ENCODE measurements at places on chromosomes 4 and X.

- no peak for DNase-seq
Measured at GRCh38 chrX:636981-637659, 6.5 kb downstream of the SHOX start.

DNA sequence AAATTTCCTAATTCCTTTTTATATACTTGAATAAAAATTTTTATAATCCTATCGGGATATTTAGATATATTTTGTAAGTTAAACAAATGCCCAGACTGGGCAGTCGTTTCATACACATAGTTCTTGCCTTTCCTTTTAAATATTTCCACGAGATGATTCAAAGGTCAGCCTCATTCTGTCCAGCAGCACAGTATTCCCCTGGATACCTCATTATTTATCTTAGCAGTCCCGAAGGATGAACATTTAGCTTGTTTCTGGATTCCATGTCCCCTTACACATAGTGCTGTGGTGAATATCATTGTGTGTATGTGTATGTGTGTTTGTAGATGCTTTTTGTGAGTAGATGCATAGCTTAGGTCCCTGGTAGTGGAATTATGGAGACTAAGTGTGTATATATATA, 38.3 kb downstream of the RAPGEF2 start:
- DNase-seq: peak; percentile 32

DNA sequence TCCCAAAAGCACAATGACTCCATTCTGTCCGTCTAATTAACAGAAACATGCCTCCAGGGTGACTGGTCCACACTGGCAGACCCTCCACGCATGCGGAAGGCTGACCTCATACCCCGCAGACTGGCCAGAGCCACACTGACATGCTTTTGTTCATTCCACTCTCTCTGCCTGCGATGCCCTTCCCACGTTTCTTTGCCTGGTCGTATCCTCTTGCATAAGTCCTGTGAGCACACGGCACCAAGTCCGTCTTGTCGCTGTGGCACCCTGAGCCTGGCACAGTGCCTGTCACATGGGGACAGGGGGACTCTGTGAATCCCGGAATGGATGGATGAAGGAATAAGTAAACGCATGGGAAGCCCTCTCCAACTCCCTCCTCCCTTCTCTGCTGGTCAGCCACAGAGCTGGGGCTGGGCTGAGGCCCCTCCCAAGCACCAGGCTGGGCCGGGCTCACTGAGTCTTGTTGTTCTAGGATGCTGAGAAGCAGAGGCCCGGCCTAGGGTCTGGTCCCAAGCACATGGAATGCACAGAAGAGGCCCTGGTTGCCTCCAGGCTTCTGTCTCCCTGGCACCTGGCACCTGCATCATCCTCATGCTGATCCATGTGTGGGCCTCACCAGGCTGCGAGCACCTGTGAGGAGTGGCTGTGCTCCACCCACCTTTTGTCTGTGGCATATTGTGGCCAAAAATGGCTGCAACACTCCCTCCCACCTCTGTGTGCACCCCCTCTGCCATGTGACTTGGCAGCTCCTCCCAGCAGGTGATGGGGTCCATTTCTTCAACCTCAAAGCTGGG, 38.9 kb upstream of the C4orf50 start:
- DNase-seq: no peak

- no peak for DNase-seq
Measured at GRCh38 chr4:110778521-110778920, 155.6 kb upstream of the PITX2 start.

DNA sequence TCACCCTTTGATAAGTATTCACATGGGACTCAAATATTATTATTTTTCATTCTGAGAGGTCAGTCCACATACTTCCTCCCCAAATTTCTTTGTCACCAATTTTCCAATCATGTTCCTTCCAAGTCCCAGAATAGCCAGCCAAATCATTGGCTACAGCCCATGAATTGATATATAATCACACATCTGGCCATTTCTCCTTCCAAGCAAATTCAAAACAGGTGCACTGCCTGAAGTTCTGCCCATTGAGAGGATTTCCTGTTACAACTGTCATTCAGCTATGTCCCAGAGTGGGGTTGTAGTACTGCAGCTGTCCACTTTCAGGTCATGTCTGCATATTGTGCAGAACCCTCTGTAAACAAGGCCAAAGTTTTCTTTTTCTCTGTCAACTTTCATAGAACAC, 347.8 kb downstream of the GRID2 start:
- no peak for DNase-seq

GRCh38 chr4:148090503-148091476, 351.4 kb downstream of the NR3C2 start:
- no peak for DNase-seq

- no peak for DNase-seq
Measured at GRCh38 chr4:179145746-179146525, 1703.7 kb upstream of the AGA start.

DNA sequence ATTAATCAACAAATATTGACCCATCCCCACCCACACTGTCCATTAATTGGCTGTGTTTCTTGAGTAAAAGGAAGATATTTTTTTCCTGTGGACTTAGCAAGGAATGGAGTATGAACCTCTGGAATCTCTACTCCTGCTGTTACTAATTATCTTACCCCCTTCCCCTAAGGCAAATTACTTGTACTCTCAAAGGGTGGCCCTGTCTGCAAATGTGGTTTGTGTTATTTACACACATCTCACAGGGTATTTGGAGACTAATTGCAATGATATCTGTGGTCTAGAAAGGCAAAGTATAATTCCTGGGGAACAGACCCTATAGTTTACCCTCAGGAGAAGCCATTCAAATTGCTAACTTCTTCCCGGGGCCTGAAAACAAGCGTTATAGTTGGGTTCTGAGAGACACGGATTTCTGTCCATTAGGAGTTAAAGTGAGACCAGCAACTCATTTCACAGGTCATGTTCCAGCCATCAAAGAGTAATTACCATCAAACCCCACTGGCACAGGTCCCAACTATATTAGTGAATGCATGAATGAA, 133.0 kb upstream of the RASGEF1B start:
- no peak for DNase-seq

All from hematopoietic multipotent progenitor cell treated with erythropoietin and hydrocortisone succinate and interleukin-3 and kit ligand, for 17 days (in vitro differentiated cells).